ENCODE measurements at places on chromosomes 3 and 15.

DNA sequence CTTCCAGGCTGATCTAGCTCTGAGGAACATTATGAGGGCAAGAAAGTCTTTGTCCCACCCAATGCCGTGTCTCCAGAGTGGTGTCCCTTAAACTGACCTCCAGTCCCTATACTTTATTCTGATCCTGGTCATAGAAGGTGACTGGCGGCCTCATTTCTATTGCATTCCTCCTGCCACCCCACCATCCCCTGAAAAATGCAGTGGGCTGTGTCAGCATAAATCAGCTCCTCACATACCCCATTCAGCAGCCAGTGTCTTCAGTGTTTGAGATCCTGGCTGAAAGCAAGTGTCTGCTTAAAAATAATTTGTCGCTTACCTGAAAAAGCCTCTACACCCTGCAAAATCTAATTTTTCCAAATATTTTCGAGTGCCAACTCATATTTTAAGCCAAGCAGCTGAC is 346.1 kb downstream of the FEZF2 start:
- no peak for DNase-seq

- no peak for DNase-seq
Measured at GRCh38 chr3:16496408-16497222, 16.9 kb downstream of the RFTN1 start.

DNA sequence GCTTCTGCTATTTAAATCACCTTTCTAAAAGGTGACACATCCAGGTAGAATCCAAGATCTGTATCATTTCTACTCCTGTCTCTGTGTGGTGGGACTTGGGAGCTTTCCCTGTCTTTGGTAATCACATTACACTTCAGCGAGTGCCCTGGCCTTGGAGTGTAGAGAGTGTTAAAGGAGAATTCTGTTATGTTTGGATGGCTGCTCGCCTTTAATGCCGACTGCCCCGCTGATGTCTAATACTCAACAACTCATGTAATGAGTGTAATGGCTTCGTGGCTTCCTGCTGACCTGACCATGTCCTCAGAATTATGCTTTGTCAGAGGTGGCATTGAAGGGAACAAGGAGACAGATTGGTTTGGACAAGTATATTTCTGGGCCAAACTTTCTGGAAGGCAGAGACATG is 66.3 kb upstream of the LRTM1 start:
- no peak for DNase-seq

GRCh38 chr3:13549623-13550422 is 898 bp downstream of the FBLN2 start:
- no peak for DNase-seq

DNA sequence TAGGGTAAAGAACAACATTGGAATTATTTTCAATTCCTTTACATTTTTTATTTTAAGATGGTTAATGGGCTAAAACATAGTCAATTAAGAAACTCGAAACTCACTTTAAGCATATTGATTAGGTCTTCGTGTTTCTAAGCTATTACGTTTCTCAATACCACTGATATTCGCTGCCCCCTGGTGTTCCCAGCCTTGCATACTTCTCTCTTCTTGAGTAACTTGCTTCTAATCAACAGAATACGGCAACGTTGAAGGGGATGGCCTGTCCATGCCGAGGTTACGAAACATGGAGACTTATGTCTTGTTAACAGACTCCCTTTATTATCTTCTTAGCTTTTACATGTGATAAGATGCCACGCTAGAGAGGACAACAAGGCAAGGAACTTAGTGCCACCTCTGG is 43.6 kb downstream of the ROBO1 start:
- DNase-seq = no peak

- DNase-seq = no peak
Measured at GRCh38 chr15:71414853-71415252, 299.6 kb downstream of the THSD4 start.

- no peak for DNase-seq
Measured at GRCh38 chr3:32302601-32303398, 64.3 kb downstream of the CMTM8 start.

- DNase-seq = no peak
Measured at GRCh38 chr15:58686286-58686685, 63.2 kb downstream of the ADAM10 start.

GRCh38 chr3:103048068-103048722 is 613.4 kb downstream of the ZPLD1 start:
- DNase-seq = no peak

DNA sequence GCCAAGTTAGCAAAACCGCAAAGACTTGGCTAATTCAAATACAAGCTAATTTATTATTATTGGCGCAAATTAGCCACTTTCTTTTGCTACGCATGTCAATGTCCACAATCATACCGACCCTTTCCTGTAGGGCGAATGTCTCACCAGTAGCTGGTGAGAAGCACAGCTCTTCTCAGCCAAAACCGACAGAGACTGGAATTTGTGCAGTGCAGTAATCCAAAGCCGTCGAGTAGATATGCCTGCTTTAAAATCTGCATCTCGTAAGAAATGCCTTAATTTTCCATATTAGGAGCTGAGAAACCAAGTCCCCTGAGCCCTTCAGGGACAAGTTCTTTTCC is 614 bp upstream of the MINDY2 start:
- DNase-seq = no peak

GRCh38 chr3:52043750-52044149 is 12.6 kb downstream of the DUSP7 start:
- no peak for DNase-seq

GRCh38 chr3:156303001-156303707 is 182.8 kb downstream of the KCNAB1 start:
- no peak for DNase-seq

DNA sequence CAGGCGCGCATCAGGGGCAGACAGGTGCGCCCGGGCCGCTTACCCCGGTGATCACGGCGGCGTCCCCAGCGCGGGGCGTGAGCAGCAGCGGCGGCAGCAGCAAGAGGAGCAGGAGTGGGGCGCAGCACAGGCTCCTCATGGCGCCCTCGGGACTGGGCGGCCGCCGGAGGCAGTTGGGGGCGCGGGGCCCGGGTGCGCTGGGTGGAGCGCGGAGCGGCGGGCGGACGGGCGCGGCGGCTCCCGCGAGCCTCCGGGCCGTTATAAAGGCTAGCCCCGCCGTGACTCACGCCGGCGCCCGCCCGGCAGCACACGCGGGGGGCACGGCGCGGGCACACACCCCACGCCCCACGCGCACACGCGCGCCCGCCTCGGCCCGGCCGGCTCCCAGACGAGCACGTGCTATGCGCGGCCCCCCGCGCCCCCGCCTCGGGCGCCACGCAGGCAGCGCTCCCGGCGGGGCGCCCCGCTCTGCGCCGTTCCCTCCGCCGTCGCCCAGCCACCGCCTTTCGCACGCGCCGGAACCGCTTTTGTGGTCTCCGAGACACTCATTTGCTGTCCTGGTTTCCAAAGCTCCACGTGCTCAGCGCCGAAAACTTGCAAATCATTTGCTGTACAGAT is at the start of gene PROK2:
Gene PROK2, minus strand, starts transcription at position 235 of the 618 bp plus-strand sequence. Its CDS starts 96 bp downstream, at position 139.
- no peak for DNase-seq

- no peak for DNase-seq
Measured at GRCh38 chr15:64138331-64138941, 13.1 kb upstream of the SNX22 start.

DNA sequence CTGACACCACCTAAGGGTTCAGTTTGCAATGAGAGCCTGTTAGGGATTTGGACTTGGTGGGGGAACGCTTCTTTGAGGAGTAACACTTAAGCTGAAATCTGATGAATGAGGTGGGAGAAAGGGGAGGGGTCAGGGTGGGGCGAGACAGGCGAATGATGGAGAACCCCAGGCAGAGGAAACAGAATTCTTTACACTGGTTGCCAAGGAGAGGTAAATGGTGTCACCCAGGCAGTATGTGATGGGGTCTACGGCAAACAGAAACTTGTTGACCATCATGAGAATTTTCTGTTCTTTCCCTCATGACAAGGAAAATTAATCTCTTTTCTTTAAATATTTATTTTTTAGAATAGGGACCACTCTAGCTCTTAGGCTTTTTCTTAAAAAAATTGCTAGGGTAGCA is 157.2 kb upstream of the MITF start:
- no peak for DNase-seq

GRCh38 chr3:123294296-123294938 is 92.7 kb downstream of the SEC22A start:
- no peak for DNase-seq

- DNase-seq = no peak
Measured at GRCh38 chr3:134542287-134542958, 56.6 kb downstream of the CEP63 start.

DNA sequence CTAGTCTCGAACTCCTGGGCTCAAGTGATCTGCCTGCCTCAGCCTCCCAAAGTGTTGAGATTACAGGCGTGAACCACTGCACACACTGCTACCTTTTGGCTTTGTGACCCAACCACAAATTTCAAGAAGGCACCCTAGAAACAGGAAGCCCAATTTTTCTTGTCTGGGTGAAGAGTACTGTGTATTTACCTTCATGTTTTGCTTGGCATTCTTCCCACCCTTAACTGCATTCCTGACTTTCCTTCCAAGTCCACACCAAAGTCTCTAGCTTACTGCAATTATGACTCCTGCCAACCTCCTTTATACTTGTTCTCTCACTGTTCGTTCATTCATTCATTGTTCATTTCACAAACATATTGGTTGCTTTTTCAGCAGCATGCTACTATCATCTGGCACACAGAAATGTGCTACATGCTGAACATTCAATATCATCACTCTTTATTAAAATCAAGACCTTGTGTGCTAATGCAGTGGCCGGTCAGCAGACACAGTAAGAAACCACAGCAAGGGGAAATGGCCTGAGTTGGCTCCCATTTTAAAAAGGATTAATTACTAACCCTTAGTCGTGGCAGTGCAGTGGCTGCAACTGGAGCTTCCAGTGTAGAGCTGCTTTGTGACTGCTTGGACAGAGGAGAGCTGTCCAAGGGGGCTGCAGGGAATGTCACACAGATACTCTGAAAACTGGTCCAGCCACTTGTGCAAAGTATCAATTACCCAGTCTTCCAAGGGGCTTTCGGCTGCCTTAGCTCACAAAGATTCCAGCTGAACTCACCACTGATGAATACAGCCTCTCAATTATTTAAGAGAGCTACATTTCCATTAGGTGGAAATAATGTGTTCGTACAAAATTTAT is 94.0 kb downstream of the ETFA start:
- DNase-seq = no peak

DNA sequence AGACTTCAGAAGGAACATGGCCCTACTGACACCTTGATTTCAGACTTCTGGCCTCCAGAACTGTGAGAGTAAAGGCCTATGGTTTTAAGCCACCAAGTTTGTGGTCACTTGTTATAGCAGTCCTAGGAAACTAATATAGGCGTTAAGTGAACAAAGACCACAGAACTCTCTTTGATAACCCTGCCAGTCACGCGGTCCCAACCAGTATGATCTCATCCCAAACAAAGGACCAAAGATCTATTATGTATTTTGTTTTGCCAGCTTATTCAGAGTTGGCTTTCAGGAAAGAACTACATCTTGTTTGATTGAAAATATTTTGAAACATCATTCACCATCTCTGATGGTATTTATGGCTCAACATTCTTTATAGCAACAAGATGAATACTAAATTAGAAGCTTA is 294.4 kb upstream of the SLCO3A1 start:
- DNase-seq = peak; percentile 36

DNA sequence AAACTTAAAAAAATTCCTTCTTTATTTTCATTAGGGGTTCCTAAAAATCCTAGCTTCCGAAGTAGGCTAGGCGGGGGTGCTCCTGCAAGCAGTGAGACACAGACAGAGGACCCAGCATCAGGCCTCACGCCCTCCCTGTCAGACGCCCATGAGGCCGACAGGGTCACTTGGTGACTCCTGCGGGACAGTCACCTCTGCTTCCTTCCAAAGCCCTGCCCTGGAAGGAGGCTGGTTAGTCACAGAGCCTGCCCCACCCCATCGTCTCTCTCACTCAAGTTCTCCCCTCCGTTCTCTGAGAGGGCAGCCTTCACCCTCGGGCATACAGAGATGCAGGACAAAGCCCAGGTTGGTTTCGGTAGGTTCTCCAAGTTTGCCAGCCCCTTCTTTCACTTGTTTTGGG is 38.6 kb downstream of the EHD4 start:
- DNase-seq = no peak

DNA sequence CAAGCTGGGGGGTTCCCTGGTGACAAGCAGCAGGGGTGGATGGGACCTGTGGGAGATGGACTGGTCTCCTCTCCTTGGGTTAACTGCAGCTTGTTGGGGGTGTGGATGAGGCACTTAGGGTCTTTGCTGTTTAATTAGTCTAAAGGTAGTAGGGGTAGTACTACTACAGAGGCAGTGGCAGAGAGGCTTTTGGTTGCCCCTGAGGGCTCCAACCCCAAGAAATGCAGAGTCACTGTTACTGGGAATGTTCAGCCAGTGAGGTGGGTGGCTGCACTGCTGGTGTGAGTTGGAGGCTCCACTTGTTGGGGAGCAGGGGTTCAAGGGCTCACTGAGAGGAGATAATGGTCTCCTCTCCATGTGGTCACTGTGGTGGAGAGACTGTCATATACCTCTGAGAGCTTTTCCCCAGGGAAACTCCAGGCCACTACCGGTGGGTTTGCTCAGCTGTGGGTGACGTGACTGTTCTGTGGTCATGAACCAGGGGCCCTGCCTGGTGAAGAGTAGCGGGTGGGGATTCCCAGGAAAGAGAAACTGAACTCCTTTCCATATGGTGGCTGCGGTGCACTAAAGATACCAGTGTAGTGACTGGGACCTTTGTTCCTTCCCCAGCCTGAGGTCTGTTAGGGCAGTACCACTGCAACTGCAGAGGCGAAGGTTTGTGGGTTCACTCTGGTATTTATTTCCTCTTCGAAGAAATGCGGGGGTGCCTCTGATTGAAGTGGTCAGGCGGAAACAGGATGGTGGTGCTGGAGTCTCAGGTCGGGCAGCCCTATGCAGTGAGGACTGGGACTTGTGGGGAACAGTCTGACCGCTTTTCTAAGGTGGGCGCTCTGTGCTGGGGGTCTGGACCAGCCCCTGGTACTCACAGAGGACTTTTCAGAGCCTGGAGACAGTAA is 68.9 kb upstream of the TNFSF10 start:
- DNase-seq = no peak

- no peak for DNase-seq
Measured at GRCh38 chr3:107209302-107209990, 167.8 kb upstream of the CCDC54 start.

DNA sequence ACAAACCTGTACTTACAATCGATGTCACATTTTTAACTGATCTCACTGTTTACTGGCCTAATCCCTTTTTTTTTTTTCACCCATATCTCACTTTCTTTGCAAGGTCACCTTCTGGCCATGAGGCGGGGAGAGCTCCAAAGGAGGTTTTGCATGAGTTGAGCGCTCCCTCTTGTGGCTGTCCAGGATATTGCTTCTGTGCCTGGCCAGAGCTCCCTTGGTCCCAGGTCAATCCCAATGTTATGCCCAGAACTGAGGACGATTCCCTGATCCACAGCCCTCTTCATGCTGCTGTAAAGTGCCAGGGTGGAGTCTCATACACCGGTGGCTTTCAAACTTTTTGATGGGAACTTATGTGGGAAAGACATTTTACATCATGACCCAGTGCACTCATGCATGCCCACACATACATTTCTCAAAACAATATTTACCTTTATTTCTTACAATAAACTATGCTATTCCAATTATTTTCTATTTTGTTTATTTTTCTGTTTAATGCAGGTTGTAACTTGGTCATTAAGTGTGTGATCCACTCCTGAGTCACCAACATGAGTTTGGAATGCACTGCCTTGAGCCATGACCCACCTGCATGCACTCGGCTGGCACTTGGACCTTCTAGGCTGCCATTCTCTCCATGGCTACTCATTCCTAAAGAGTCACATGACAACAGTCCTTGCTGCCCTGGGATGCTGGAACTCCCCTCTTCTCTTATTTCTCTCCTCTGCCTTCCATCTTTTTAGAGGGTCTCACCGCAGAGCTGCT is 9.6 kb upstream of the SST start:
- DNase-seq = peak; percentile 7

All from amygdala (tissue), 56 donors.